ENCODE measurements at places on chromosomes 13 and 19. TPM values are rescaled to one million over a fixed set of nuclear protein-coding genes. Genes with fewer than 3 reads are reported as not detected.

The LATS2 gene
- 18.7 TPM for total RNA-seq

The CEACAM7 gene
- 9.1 TPM for total RNA-seq

The SRRM5 gene
- total RNA-seq: not detected

The NFIX gene
- 223 TPM for total RNA-seq

DNA sequence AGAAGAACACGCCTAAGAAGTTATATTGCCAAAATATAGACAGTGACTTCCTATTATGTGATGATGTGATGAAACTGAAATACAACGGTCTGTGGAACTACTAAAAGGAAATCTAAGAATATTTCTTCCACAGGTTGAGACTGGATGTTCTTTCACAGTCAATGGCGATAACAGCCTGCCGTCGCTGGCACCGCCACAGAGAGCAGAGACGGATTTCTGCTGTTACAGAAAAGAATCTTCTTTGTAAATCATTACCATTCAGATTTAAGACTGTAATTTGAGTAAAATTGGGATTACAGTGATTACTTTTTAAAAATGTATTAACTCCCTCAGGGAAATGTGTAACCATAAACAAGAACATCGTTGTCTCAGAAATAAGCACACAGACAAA is 100.8 kb downstream of the TUBGCP3 start:
- DNase-seq: no peak

GRCh38 chr13:61045251-61045650 is 370.4 kb downstream of the PCDH20 start:
- no peak for DNase-seq

DNA sequence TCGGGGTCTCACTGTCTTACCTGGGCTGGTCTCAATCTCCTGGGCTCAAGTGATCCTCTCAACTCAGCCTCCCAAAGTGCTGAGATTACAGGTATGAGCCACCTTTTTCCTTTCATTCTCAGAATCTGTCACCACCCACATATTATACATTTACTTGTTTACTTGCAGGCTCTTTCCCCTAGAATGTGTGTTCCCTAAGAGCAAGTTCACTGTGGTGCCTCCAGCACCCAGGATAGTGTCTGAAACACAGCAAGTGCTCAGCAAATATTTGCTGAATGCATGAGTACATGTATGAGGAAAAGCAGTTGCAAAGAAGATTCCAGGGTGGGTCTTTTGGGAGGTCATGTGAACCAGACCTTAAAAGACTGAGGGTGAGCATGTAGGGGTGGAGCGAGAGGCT is 96.8 kb downstream of the RGCC start:
- no peak for DNase-seq

DNA sequence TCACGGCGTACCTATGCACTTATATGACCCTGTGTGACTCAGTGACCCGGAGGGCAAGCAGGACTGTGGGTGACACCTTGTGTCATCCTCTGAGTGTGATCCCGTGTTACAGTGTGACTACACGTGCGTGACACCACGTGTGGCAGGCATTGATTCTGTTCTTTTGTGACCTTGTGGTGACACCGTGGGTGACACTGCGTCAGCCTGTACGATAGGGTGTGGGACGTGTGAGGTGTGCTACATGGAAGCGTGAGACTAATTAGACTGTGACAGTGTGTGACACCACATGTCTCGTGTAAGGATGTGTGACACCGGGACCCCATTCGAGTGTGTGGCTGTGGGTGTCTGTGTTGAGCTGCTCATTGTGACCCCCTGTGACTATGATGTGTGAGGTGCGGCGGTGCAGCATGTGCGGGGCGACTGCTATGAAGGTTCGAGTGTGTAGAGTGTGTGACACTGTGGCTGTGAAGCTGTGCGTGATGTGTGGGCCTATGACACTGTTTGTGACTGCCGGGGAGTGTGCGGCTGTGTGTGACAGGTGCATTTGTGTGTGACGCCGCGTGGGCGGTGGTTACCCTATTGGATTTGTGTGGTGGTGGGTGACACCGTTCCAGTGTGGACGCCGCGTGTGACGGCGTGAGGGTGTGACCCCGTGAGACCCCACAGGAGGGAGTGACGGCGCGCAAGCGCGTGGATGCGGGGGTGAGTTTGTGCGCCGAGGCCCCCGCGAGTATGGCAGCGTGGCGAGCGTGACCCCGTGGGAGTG is 399 bp upstream of the SPTBN4 start:
- DNase-seq: peak; percentile 85

DNA sequence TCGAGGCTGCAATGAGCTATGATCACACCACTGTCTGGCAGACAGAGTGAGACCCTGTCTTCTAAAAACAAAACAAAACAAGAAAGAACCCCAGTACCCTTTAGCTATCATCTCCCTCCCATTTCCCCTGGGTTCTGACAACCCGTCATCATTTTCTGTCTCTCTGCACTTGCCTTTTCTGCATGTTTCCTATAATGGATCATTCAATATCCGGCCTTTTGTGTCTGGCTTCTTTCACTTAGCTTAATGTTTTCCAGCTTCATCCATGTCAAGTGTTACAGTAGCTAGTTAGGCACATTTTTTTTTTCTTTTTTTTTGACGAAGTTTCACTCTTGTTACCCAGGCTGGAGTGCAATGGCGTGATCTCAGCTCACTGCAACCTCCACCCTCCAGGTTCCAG is 16.5 kb downstream of the AP2S1 start:
- DNase-seq: no peak

GRCh38 chr19:13207237-13207845 is 57.1 kb downstream of the IER2 start:
- no peak for DNase-seq

DNA sequence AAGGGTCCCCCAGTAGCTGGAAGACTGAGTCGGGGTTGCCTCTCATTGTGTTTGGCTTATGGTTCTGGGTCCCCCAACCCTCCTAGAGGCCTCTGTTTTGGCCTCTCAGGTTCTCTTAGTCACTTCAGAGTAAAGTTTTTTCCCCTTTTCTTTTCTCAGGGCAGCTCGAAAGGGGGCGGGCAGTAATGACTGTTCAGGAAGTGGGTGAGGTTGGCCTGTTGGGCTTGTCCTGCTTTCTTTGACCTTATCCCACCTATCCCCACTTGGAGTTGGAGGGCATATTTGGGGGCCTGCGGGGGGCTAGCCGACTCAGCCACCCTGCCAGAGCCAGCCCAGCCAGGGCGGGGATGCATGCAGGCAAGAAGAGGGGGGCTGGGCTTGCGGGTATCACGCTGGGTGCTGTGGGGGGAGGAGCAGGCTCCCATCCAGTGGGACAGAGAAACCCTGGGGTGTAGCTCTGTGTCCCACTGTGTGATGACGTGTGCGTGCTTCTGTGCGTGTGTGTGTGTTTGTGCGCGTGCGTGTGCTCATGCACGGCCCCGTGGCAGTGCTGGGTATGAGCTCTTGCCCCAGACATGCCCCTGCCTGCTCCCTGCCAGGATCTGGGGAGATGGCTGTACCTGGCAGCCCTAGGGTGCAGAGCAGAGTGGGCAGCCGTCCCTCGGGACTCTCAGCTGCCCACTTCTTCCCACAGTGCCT is 1.4 kb downstream of the CIC start:
- DNase-seq: peak; percentile 82

- no peak for DNase-seq
These were observed 17.4 kb downstream of the RUBCNL start for GRCh38 chr13:46369506-46370277.

Data from suprapubic skin (tissue), 4 donors.